IMR-90 (cell line): ENCODE measurements at places on chromosomes 3 and 15. TPM values are rescaled to one million over a fixed set of nuclear protein-coding genes. Genes with fewer than 3 reads are reported as not detected.

Gene ARPIN
- total RNA-seq, result 3.9 and 5.6 TPM in 2 replicates

Gene PLIN1
- under 0.01 TPM in 2 replicates for total RNA-seq

DNA sequence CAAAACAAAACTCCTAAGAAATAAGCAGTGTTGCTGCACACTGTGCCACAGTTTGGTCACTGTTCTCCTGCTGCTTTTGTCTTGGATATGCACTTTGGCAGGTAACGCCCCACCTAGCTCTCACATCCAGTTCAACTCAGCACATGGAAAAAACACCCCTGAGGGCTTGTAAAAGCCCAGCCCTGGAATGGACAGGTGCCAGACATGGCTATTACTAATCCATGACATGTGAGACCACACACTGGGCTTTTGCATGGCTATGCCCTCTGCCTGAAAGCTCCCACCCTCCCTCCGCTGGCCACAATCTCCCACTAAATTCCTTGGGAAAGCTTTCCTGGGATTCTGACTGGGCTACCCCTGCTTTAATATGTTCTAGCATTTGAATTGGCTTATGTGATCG is 24.7 kb upstream of the ZBED2 start:
- H3K36me3 ChIP-seq, result no peaks in the 10 kb centered on the region
- H3K27ac ChIP-seq, result no peak overlapping the region
- DNase-seq, result peak; percentile 21

- H3K4me1 ChIP-seq, result no peaks in the 10 kb centered on the region
- H3K27ac ChIP-seq, result no peak overlapping the region
- peak; percentile 53 for DNase-seq
- H3K36me3 ChIP-seq, result no peaks in the 10 kb centered on the region
- H3K4me3 ChIP-seq, result no peak overlapping the region
- H3K27me3 ChIP-seq, result peaks cover 2% of the 10 kb centered on the region; the same call in 1 of the 2 replicates
These were observed 10.7 kb upstream of the DHX36 start for GRCh38 chr3:154334973-154335420.

GRCh38 chr3:173173652-173174051 is 32.6 kb upstream of the SPATA16 start:
- no peaks in the 10 kb centered on the region for H3K4me1 ChIP-seq
- H3K36me3 ChIP-seq, result no peaks in the 10 kb centered on the region
- H3K4me3 ChIP-seq, result no peak overlapping the region
- DNase-seq, result no peak

Gene ZPLD1
- under 0.01 TPM in 2 replicates for total RNA-seq

Gene SLC28A2
- total RNA-seq, result not detected in 2 replicates

Gene IGF2BP2
- total RNA-seq, result 88.2 and 126 TPM in 2 replicates

- no peaks in the 10 kb centered on the region for H3K36me3 ChIP-seq
- peaks cover 81% of the 10 kb centered on the region for H3K27me3 ChIP-seq
- no peak for DNase-seq
- H3K27ac ChIP-seq, result no peak overlapping the region
These were observed 512 bp upstream of the TRH start for GRCh38 chr3:129973853-129974563.

- no peaks in the 10 kb centered on the region for H3K27me3 ChIP-seq
- no peak overlapping the region for H3K27ac ChIP-seq
- no peak for DNase-seq
- H3K36me3 ChIP-seq, result no peaks in the 10 kb centered on the region
These were observed 325.9 kb downstream of the MECOM start for GRCh38 chr3:169337500-169338078.

GRCh38 chr3:191282251-191283185 is 46.7 kb upstream of the CCDC50 start:
- H3K27me3 ChIP-seq, result no peaks in the 10 kb centered on the region
- no peaks in the 10 kb centered on the region for H3K4me1 ChIP-seq
- no peak for DNase-seq
- H3K27ac ChIP-seq, result no peak overlapping the region
- H3K36me3 ChIP-seq, result no peaks in the 10 kb centered on the region

Gene GATA2
- total RNA-seq, result 2.2 and 2.8 TPM in 2 replicates

DNA sequence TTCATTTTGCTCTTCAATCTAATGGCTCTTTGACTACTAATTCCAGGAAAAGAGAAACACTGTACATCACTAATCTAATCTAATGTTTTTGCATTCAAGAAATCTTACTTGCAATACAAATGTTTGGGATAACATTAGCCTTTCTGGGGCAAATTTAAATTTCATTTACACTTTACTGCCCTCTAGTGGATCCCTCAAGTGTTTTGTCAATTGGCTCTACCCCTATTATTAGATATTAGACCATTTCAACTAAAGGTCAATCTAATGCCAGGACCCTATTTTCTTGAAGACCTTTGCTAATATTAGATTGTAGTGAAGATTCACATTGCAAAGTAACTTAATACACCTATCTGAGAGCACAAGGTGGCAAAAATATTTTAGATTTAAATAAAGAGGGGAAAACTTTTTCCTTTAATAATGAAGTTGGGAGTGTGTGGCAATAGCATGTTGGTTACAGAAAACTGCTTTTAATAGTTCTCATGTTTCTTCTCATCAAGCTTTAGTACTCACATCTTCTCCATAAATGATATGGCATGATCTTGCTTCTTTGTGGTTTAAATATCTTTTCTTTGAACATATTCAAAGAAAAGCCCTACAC is 5.0 kb downstream of the C2CD4A start:
- H3K4me1 ChIP-seq, result no peaks in the 10 kb centered on the region
- DNase-seq, result peak; percentile 57
- H3K36me3 ChIP-seq, result no peaks in the 10 kb centered on the region
- H3K27me3 ChIP-seq, result peaks cover 22% of the 10 kb centered on the region
- H3K27ac ChIP-seq, result no peak overlapping the region

GRCh38 chr3:102031834-102032233 is 182.5 kb downstream of the NFKBIZ start:
- H3K27ac ChIP-seq, result no peak overlapping the region
- no peaks in the 10 kb centered on the region for H3K27me3 ChIP-seq
- no peak for DNase-seq
- H3K4me3 ChIP-seq, result no peak overlapping the region

- H3K27ac ChIP-seq, result no peak overlapping the region
- H3K4me1 ChIP-seq, result no peaks in the 10 kb centered on the region; the same call in 1 of the 2 replicates
- peaks cover 20% of the 10 kb centered on the region for H3K27me3 ChIP-seq
- H3K4me3 ChIP-seq, result no peak overlapping the region
- DNase-seq, result no peak
These were observed 27.9 kb upstream of the KLF13 start for GRCh38 chr15:31298707-31299172.

DNA sequence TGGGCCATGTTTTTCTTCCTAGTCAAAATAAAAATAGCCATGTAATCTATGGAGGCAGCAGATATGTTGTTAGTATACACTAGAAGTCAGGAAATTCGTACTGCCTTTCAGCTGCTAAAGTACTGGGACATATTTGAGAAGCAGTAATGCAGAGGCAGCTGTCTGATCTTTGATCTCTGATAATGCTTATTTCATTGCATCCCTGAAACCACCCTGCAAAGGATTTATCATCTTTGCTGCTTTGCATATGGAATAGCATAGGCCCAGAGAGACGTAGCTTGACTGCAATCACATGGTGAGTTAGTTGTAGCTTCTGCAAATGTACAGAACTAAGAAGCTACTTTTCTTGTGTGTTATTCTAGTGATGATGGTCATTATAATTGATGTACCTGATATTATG is 52.4 kb downstream of the RBM6 start:
- no peak overlapping the region for H3K4me3 ChIP-seq
- peaks cover 2% of the 10 kb centered on the region; the same call in 1 of the 2 replicates for H3K4me1 ChIP-seq
- peaks cover 13% of the 10 kb centered on the region for H3K36me3 ChIP-seq
- no peak overlapping the region for H3K27ac ChIP-seq
- no peak for DNase-seq
- no peaks in the 10 kb centered on the region for H3K27me3 ChIP-seq

Gene ANKUB1
- not detected in 2 replicates for total RNA-seq

DNA sequence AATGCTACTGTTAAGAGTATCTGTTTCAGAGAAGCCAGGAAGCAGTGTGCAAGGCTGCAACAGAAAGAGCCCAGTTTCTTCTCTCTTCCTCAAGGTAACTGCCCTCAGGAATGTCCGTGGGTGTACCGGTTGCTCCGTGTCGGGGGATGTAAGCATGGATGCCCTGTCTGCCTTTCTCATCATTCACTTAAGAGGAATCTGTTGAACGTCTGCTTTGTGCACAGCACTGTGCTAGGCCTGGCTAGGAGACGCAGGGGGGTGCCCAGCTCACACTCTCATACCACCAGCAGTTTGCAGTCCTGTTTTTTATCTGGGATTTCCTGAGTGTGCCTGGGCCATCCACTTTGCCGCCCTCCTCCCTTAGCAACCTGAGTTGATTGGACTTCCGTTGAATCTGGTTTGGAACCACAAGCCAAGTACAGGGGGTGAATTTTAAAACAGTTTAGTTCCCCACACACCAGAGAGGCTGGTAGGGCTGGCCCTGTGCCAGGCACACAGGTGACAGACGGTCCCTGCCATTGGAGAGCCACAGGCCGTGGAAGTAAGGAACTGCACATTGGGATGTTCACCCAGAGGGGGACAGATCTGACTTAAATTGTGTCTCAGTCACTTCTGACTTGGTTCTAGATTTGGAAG is 11.2 kb downstream of the BOC start:
- H3K36me3 ChIP-seq, result peaks cover 25% of the 10 kb centered on the region
- no peak for DNase-seq
- H3K4me3 ChIP-seq, result no peak overlapping the region
- H3K27ac ChIP-seq, result no peak overlapping the region
- peaks cover 13% of the 10 kb centered on the region for H3K4me1 ChIP-seq
- no peaks in the 10 kb centered on the region for H3K27me3 ChIP-seq

Gene SAMD7
- not detected in 2 replicates for total RNA-seq

DNA sequence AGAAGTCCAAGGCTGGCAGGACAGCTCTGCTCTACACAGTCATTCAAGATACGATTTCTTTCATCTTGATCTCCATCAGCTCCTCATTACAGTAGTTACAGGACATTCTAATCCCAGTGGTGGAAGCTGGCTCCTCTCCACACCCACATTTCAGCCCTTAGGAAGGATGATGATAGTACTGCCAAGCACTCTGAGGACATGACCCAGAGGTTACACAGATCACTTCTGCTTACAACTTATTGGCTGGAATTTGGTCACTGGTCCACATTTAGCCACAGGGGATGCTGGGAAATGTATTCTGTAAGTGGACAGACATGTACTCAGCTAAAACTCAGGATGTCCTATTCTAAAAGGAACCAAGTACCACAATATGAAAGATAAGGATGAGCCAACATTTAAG is 77.1 kb downstream of the IQCH start:
- H3K4me1 ChIP-seq, result peaks cover 2% of the 10 kb centered on the region; the same call in 1 of the 2 replicates
- H3K4me3 ChIP-seq, result no peak overlapping the region
- H3K36me3 ChIP-seq, result no peaks in the 10 kb centered on the region
- H3K27ac ChIP-seq, result no peak overlapping the region
